ENCODE measurements at places on chromosomes 2 and 18. TPM values are rescaled to one million over a fixed set of nuclear protein-coding genes. Genes with fewer than 3 reads are reported as not detected.
A peak's percentile ranks its signal among the peaks of the same experiment; 100 is the strongest.

DNA sequence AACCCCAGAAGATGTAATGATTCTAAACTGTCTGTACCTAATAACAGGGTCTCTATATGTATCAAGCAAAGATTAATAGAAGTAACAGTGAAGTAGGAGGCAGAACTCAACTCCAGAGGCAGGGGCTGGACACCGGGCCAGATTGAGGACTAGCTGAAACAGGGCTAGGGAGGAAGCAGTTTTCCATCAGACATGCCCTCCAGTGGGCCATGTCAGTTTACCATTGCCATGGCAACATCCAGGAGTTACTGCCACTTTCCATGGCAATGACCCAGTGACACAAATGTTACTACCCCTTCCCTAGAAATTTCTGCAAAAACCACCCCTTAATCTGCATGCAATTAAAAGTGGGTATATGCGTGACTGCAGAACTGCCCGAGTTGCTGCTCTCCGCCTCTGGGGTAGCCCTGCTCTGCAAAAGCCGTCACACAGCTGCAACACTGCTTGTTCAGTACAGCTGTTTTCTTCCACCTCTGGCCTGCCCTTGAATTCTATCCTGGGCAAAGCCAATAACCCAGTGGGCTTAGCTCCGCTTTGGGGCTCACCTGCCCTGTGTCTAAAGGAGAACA, 58.7 kb downstream of the TMEM18 start:
- no peak overlapping the region for H3K27ac ChIP-seq
- H3K4me1 ChIP-seq = no peaks in the 10 kb centered on the region
- H3K4me3 ChIP-seq = no peak overlapping the region
- H3K27me3 ChIP-seq = no peaks in the 10 kb centered on the region
- DNase-seq = no peak

The LIMS4 gene
- 2.9 TPM for total RNA-seq

The DUSP19 gene
- total RNA-seq = 4.4 TPM

The PPP1R7 gene
- total RNA-seq = 64.6 TPM

DNA sequence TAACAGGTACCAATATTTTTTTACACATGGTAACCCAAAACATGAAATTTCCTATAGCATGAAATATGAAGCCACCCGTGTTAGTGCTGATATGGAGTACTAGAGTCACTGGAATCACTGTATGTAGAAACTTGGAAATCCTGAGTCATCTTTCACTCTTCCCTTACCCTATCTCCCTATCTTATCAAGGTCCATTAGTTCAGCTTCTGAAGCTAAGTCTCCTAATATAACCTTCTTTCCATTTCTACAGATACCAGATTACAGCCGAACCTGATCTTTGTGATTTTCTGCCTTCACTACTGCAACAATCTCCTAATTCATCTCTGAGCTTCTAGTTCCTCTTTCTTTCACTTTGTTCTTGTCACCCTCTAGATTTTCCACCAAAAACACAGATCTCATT, 59.0 kb downstream of the SEPTIN10 start:
- H3K4me1 ChIP-seq = no peaks in the 10 kb centered on the region
- no peak overlapping the region for H3K4me3 ChIP-seq
- no peak for DNase-seq
- no peak overlapping the region for H3K27ac ChIP-seq
- H3K36me3 ChIP-seq = peaks cover 3% of the 10 kb centered on the region
- no peaks in the 10 kb centered on the region for H3K27me3 ChIP-seq

DNA sequence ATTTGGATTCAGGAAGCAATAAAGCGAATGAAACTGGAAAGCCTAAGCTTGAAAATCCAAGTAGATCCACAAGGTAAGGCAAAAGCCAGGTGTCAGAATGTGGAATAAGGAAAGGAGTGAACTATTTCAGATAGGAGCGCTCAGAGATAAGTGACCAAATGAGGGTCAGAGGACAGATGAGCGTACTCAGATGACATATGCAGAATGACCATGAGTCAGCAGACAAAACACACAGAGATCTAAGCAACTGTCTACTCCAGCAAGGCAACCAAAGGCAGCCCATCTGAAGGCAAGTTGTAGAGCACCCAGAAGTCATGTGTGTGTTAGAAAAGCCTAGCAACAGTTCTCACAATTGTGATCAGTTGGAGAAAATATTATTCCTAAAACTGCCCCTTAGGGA, 548.4 kb upstream of the FSHR start:
- no peak for DNase-seq
- H3K4me3 ChIP-seq = no peak overlapping the region
- no peaks in the 10 kb centered on the region for H3K27me3 ChIP-seq
- H3K36me3 ChIP-seq = no peaks in the 10 kb centered on the region
- H3K27ac ChIP-seq = no peak overlapping the region

The RESP18 gene
- not detected for total RNA-seq

- H3K4me3 ChIP-seq = no peak overlapping the region
- peaks cover 9% of the 10 kb centered on the region for H3K4me1 ChIP-seq
- no peak overlapping the region for H3K27ac ChIP-seq
Observed at GRCh38 chr2:96308248-96308647, 2.9 kb upstream of the SNRNP200 start.

DNA sequence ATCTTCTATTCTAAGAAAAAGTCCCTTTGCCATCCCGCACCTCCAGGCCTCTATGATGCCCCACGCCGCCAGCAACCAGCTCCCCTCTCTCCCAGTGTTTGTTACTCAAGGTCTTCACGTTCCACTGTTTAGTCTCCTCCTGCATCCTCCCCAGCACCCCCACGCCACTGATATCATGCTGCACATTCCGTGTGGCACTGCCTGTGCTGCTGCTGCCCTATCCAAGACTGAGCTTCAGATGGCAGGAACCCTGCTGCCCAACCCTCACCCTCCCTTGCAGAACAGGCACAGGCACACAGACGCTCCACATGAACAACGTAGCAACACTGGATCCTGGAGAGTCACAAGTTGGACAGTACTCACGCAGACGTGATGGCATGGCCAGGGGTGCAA, 35.3 kb downstream of the MYO5B start:
- no peak overlapping the region for H3K4me3 ChIP-seq
- H3K27ac ChIP-seq = no peak overlapping the region
- H3K4me1 ChIP-seq = peaks cover 20% of the 10 kb centered on the region
- DNase-seq = no peak
- no peaks in the 10 kb centered on the region for H3K27me3 ChIP-seq

The RFX8 gene
- total RNA-seq = 0.28 TPM

GRCh38 chr2:125086313-125087184, 1061.5 kb downstream of the CNTNAP5 start:
- no peaks in the 10 kb centered on the region for H3K4me1 ChIP-seq
- H3K4me3 ChIP-seq = no peak overlapping the region
- DNase-seq = no peak
- no peak overlapping the region for H3K27ac ChIP-seq
- no peaks in the 10 kb centered on the region for H3K27me3 ChIP-seq

GRCh38 chr2:200509235-200509611, 645 bp downstream of the KCTD18 start:
- no peaks in the 10 kb centered on the region for H3K27me3 ChIP-seq
- peaks cover 8% of the 10 kb centered on the region for H3K4me1 ChIP-seq
- H3K4me3 ChIP-seq = peak overlapping the region; percentile 90
- no peak for DNase-seq

The FOXI3 gene
- not detected for total RNA-seq

The GALNT13 gene
- 0.57 TPM for total RNA-seq

DNA sequence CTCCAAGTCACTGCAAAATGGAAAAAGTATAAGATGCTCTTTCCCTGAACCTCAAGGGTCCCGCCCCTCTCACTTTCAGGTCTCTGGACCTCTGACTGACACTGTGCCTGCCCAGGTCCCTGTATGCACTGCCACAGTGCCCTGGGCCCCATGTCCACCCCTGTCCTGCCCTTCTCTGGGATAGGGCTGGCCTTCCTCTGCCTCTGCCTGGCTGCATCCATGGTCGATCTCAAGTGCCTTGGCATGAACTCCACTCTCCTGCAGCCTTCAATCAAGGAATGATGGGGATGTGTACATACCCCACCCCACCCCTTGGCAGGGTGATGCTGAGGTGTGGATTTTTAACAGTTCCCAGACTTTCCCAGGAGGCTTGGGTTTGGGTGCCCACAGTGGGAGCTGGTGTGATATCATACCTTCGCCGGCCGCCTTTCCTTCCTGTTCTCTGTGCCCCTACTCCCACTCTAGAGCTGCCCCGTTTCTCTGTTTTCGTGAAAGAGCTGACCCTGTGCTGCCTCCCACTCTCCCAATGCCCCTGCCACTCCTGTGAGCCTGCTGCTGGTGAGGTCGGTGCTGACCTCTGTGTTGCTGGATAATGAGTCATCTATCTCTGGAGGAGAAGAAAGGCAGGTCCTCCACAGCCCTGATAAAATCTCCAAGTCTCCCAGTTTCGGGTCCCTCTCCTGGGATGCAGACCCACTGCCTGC, 18.9 kb downstream of the PTPN18 start:
- H3K4me3 ChIP-seq = no peak overlapping the region
- H3K4me1 ChIP-seq = peaks cover 22% of the 10 kb centered on the region
- DNase-seq = peak; percentile 48
- H3K36me3 ChIP-seq = no peaks in the 10 kb centered on the region

- no peaks in the 10 kb centered on the region for H3K36me3 ChIP-seq
- H3K27ac ChIP-seq = no peak overlapping the region
- no peaks in the 10 kb centered on the region for H3K27me3 ChIP-seq
- H3K4me1 ChIP-seq = no peaks in the 10 kb centered on the region
- no peak overlapping the region for H3K4me3 ChIP-seq
Observed at GRCh38 chr2:38496927-38497669, 105.6 kb downstream of the HNRNPLL start.

The ANO7 gene
- total RNA-seq = 1.9 TPM

- H3K4me1 ChIP-seq = peaks cover 18% of the 10 kb centered on the region
- H3K4me3 ChIP-seq = no peak overlapping the region
- H3K27ac ChIP-seq = no peak overlapping the region
- no peak for DNase-seq
Observed at GRCh38 chr2:65416945-65417344, 15.5 kb downstream of the SPRED2 start.

The KCNG2 gene
- 0.76 TPM for total RNA-seq

The PLCL1 gene
- 14.7 TPM for total RNA-seq

The TMEM247 gene
- not detected for total RNA-seq

The ABCG5 gene
- not detected for total RNA-seq

DNA sequence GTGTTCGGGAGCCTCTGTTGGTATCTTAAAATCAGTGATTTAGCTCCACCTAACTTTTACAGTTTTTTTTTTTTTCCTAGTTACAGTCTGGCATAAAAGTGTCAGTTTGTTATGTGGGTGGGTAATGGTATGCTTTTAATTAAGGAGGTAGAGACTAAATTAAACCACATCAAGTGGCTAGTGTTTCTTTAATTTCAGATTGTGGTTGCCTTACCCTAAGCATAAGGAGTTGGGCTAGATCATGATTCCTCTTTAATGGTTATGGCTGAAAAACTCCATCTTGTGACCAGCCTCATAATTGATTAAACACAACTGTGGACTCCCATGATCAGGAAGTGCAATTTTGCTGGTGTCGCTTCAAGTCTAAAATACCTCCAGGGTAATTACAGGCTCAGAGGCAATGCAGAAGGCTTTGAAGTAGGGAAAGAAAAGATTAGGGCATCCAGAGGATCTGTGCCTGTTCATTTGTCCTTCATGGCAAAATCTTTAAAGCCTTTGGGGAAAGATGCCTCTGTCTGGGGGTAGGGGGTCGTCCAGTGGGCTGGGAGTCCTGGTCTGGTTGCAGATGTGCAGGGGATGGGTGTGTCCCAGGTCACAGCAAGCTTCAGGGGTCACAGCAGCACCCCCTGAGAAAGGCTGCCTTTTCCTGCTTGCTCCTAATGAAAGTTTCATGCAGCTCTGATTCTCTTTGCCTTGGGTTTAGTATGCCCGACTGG, 579.2 kb downstream of the BCL11A start:
- no peaks in the 10 kb centered on the region for H3K4me1 ChIP-seq
- H3K4me3 ChIP-seq = no peak overlapping the region
- H3K27me3 ChIP-seq = no peaks in the 10 kb centered on the region
- no peak overlapping the region for H3K27ac ChIP-seq
- DNase-seq = peak; percentile 30

- H3K36me3 ChIP-seq = no peaks in the 10 kb centered on the region
- DNase-seq = no peak
- no peaks in the 10 kb centered on the region for H3K4me1 ChIP-seq
Observed at GRCh38 chr2:2547911-2548310, 216.8 kb upstream of the MYT1L start.

The FEV gene
- total RNA-seq = not detected

- H3K27me3 ChIP-seq = no peaks in the 10 kb centered on the region
- peaks cover 3% of the 10 kb centered on the region for H3K4me1 ChIP-seq
- no peak overlapping the region for H3K4me3 ChIP-seq
- no peak overlapping the region for H3K27ac ChIP-seq
Observed at GRCh38 chr2:157327200-157327599, 1.6 kb upstream of the ERMN start.

GRCh38 chr2:44934038-44934982, 7.2 kb upstream of the SIX3 start:
- H3K27ac ChIP-seq = no peak overlapping the region
- no peak overlapping the region for H3K4me3 ChIP-seq
- DNase-seq = no peak
- H3K4me1 ChIP-seq = peaks cover 11% of the 10 kb centered on the region
- peaks cover 58% of the 10 kb centered on the region for H3K27me3 ChIP-seq

DNA sequence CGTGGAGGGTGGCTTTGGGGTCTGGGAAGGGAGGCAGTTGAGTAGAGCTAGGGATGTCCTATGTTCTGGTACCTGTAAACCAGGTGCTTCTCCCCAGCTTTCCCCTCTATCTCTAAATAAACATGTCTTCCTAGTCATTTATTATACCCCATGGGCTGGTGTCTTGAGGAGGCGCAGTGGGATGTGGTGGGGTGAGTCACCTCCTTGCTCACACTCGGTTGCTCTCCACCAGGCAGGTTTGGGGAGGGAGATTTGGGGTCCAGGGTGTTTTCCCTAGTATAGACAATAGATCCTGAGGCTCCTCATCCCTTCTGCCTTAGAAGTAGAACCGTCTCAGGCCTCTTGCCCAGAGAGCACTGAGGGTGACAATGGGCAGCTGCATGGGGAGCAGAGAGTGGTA, 5.1 kb downstream of the PSD4 start:
- H3K4me1 ChIP-seq = peaks cover 7% of the 10 kb centered on the region
- H3K27me3 ChIP-seq = no peaks in the 10 kb centered on the region
- DNase-seq = no peak
- H3K36me3 ChIP-seq = no peaks in the 10 kb centered on the region
- H3K4me3 ChIP-seq = no peak overlapping the region

GRCh38 chr2:234218266-234219045, 168.0 kb downstream of the SPP2 start:
- no peaks in the 10 kb centered on the region for H3K36me3 ChIP-seq
- H3K27ac ChIP-seq = no peak overlapping the region
- no peaks in the 10 kb centered on the region for H3K4me1 ChIP-seq
- DNase-seq = no peak

DNA sequence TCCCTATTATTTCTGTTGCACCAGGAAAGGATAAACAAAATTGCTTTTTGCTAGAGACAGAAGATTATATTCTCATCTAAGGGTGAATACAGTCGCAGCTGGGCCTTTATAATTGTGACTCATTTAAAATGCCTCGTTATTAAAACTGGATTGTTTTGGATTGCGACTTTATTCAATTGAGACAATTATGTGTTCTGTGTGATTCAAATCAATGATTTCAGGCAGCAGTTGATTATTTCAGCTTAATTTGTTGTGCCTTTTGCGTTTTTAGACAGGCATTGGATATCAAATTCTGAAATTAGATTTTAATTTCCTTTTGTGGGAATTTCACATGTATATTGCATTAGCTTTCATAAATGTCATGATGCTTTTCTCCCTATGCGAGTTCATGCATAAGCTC, 778.1 kb upstream of the SOX11 start:
- no peaks in the 10 kb centered on the region for H3K27me3 ChIP-seq
- no peak for DNase-seq
- no peaks in the 10 kb centered on the region for H3K36me3 ChIP-seq
- H3K4me1 ChIP-seq = no peaks in the 10 kb centered on the region
- H3K27ac ChIP-seq = no peak overlapping the region
- no peak overlapping the region for H3K4me3 ChIP-seq

The RBBP8 gene
- total RNA-seq = 166 TPM
